ENCODE measurements at places on chromosomes 13 and 19.

- no peak for DNase-seq
Observed at GRCh38 chr13:66921437-66921836, 308.7 kb downstream of the PCDH9 start.

DNA sequence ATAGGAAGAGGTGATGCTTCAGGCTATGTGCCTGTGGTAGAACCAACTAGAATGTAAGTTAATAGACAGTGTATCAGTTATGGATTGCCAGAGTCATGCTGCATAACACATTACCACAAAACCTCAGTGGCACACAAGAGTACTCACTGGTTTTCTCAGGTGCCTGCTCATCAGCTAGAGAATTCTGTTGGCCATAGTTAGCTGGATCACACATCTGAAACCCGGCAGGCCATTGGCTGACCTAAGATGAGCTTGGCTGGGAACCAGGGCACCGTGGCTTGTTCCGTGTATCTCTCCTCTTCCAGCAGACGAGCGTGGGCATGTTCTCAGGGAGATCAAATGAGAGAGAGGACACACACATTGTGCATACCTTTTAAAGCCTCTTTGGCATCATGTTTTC is 76.7 kb downstream of the TEX26 start:
- DNase-seq: no peak

- no peak for DNase-seq
Observed at GRCh38 chr13:20131057-20131832, 29.6 kb downstream of the GJA3 start.

- DNase-seq: no peak
Observed at GRCh38 chr19:23789246-23789645, 30.6 kb upstream of the ZNF681 start.

GRCh38 chr19:46730595-46730994 is 13.7 kb upstream of the PRKD2 start:
- no peak for DNase-seq

- no peak for DNase-seq
Observed at GRCh38 chr13:103196356-103196755, 130.1 kb upstream of the SLC10A2 start.

DNA sequence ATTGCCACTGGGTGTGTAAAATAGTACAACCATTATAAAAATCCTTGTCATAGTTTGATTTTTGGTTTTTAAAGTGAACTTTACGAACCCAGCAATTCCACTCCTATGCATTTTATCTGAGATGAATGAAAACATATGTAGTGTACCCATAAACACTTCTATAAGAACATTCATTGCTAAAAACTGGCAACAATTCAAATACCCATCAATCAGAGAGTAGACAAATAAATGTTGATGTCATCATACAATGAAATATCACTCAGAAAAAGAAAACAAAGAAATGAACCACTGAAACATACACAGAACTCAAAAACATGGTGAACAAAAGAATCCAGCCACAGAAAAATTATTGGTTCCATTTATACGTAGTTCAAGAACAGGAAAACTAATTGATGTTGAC is 202.3 kb downstream of the ABCC4 start:
- no peak for DNase-seq

GRCh38 chr19:918481-919198 is 1.5 kb downstream of the KISS1R start:
- peak; percentile 77 for DNase-seq

- DNase-seq: no peak
Observed at GRCh38 chr19:30757837-30758617, 385.8 kb downstream of the ZNF536 start.

- no peak for DNase-seq
Observed at GRCh38 chr13:81048026-81048461, 707.1 kb upstream of the SPRY2 start.

DNA sequence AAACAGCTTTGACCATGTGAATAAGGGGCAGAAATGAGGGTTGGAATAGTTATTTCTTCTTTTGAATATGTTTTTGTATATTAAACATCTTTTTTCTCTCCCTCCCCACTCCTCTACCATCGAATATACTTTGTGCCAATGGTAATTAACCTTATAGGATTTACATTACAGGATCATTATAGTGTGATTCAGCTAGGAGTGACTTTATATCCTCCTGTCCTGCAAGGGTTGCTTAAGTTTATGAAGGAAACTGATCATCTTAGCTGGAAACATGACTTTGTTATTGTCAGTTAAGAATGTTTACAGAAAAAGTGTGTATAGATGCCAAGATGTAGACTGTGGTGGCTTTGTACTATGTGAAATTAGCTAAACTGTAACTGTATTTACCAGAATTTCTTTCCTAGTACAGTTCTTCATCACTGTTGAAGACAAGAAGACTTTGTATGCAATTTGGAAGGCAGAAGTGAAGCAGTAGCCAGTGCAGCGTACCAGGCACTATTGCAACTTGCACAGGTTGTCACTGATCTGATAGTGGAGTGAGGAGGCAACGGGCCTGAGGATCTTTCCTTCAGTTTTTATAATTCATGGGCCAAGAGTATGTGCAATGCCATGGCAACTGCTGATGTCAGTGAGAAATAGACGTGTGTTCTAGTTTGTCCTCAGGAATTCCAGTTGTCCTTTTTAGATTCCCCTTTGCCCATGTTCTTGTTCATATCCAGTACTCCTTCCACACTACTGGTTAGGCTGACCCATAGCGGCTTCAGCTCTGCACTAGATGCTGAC is 8.2 kb upstream of the PAN3 start:
- DNase-seq: no peak

DNA sequence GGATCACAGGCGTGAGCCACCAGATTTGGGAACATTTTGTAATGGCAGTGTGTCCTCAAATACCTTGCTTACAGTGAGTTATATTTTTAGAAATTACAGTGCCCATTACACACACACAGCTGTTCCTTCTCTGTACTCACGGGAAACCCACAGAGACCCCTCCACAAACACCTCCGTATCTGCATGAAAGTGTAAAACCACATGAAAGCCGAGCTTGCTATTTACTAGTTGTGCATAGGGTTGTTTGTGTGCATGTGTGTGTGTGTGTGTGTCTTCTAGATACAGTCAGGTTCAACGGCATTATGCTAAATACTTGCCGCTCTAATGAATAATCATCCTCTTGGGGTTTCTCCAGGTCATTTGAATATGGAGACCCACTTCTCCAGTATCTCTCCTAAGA is 22.3 kb upstream of the LILRA2 start:
- DNase-seq: no peak

- no peak for DNase-seq
Observed at GRCh38 chr19:35738887-35739229, 3.4 kb downstream of the IGFLR1 start.

- DNase-seq: no peak
Observed at GRCh38 chr13:105019073-105019472, 1516.4 kb downstream of the EFNB2 start.

DNA sequence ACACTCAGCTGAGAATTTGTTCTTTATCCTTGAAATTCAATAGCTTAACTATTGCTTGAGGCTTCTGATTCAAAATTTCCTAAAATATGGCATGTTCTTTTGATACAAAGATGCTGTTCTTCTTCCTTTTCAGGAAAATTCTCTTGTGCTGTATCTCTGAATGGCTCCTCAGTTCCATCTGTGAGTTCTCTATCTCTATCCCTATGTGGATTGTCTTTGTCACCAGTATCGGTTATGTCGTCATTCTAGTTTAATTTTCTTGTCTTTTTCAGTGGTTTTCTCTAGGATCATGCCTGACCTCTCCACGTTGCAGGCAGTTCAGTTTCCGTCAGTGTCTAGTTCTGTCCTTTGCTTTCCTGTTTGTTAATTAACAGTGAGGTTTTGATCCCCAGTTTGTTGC is 104.6 kb upstream of the GJB6 start:
- DNase-seq: no peak

DNA sequence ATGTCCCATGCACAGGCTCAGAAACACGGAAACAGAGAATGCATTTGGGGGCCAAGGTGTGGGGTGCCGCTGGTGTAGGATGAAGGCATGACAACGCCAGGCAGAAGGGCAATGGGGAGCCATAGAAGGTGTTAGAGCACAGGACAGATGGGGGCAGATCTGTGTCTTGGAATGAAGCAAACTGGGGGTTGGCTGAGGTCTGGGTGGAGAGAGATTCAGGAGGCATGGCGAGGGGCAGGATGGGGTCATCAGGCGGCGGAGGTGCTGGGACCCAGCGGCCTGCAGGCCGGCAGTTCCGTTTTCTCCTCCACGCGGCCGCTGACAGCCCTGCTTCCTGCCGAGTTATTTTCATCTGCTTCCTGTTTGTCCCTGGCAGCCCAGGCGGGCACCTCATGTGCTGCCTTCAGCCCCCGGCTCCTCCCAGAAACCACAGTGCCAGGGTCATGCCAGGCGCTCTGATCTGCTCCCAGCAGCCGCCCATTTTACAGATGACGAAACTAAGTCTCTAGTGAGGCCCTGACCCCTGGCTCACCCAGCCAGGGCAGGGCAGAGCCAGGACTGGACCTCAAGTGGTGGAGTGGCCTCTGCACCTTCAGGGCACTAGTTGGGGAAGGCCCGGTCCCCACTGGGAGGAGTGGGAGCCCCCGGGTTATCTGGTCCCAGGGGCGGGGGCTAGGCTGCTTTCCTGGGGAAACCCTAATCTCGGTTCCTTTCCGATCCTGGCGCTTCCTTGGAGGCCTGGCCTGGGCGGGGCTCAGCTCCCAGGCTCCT is 2.2 kb downstream of the ARHGAP45 start:
- DNase-seq: peak; percentile 89

- no peak for DNase-seq
Observed at GRCh38 chr13:78719367-78719766, 60.4 kb upstream of the OBI1 start.

DNA sequence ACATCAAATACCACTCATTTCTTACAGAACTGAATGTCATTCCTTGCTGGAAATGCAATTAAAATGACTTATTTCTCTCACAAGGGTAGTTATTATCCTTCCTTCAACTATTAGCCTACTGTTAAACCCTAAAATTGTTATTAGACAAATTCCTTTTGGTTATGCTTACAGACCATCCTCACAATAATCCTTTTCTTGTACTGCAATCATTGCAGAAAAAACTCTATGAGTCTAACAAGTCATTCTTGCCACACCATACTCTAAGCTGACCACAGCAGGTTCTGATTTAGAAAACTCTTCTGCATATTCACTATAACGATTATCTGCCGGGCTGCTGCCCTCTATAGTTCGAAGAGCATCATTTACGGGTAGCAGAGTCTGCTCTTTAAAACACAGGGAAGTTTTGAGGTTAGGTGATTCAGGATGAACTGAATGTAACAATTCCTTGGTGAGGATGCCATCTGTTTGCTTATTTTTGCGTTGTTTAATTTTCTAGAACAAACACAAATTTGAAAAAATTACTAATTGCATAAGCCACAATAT is 38.2 kb downstream of the MTMR6 start:
- DNase-seq: no peak

DNA sequence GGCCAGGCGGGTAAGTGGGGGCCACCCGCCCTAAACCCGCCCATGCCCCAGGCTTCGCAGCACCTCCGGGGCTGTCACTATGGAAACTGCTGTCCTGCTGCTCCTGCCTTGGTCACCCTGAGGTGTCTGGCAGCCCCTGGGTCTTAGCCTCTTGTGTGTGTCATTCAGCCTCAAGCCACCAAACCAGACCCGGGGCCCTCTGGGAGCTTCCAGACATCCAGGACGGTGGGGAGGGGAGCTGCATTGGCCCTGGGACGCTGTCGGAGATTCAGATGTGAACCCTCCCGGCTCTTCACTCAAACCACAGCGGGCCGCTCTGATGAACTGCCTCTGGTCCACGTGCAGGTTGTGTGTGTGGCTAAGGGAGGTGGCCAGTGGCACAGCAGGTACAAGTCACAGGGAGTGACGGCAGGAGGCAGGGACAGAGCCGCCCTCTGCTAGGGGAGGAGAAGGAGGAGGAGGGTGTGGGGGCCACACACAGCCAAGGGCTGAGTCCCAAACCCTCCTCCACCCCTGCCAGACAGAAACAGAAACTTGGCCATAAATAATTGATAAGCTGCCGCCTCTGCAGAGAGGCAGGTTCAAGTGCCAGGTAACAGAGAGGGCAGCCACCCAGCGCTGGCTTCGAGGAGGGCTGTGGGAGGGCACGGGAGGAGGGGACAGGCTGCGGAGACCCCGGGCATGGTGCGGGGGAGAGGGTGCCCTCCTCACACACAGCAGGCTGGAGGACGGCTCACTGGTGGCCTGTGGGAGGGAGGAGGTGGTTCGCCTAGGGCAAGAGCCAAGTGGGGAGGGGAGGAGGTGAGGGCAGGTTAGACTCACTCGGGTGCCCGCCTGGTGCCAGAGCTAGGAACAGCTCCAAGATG is 8.0 kb downstream of the NANOS3 start:
- no peak for DNase-seq

GRCh38 chr19:50514346-50515167 is 844 bp upstream of the ASPDH start:
- no peak for DNase-seq
